ENCODE measurements at places on chromosomes 1 and 21. TPM values are rescaled to one million over a fixed set of nuclear protein-coding genes. Genes with fewer than 3 reads are reported as not detected.

LHX8 gene
- 0.52 TPM for total RNA-seq

SERTAD4 gene
- total RNA-seq: 2.9 TPM

BTBD8 gene
- total RNA-seq: 1.4 TPM

OR2T35 gene
- not detected for total RNA-seq

OVAAL gene
- not detected for total RNA-seq

DNA sequence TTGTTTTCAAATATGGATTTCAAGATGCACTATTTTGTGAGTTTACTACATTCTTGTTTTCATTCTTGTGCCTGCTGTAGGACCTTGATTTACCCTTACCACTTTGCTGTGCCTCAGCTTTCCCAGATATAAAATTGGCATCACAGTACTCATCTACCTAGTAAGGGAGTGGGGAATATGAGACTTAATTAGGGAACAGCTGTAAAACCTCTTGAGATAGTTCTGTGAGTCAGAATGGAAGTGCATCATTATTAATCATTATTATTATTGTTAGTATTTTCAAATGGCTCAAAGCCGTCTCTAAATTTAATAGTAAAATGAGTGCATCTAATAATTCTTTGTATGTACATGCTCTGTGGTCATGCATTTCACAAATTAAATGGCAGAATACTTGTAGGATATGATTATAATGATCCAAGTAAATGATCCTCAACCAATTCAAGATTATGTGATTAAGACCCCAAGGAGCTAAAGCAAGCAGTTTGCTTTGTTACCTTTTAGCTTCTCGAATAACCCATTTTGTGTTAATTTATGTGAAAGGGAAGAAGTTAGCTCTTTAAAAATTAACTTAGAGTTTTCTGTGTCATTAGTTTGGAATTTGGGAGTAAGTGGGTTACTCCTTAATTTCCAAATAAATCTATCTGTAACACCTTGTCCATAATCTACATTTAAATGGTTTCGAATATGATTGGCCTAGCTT is 155.4 kb downstream of the NFIA start:
- DNase-seq: no peak

- DNase-seq: no peak
Observed at GRCh38 chr1:18794561-18794960, 64.9 kb downstream of the TAS1R2 start.

DNA sequence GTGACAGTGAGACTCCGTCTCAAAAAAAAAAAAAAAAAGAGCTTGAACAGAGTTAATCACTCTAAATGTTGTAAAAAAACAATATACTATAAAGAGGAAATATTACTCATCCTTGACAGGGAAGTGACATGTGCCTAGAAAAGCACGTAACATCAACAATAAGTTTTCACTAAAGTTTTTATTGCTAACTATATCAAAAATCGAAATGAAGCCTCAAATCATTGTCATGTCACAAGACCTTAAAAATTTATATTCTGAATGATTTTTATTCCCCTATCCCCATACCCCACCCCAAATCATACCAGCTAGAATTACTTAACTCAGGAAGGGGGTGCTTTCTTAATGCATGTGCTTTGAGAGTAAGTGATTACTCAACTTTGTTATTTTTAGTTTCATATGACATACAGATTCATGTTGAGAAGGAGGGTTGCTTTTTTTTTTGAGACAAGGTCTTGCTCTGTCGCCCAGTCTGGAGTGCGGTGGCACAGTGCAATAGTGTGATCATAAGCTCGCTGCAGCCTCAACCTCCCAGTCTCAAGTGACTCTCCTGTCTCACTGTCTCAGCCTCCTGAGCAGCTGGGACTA is 53.6 kb upstream of the MUTYH start:
- DNase-seq: no peak

- DNase-seq: no peak
Observed at GRCh38 chr1:4787551-4787950, 133.1 kb downstream of the AJAP1 start.

- DNase-seq: no peak
Observed at GRCh38 chr1:54795841-54796468, 5.2 kb downstream of the TTC22 start.

DNA sequence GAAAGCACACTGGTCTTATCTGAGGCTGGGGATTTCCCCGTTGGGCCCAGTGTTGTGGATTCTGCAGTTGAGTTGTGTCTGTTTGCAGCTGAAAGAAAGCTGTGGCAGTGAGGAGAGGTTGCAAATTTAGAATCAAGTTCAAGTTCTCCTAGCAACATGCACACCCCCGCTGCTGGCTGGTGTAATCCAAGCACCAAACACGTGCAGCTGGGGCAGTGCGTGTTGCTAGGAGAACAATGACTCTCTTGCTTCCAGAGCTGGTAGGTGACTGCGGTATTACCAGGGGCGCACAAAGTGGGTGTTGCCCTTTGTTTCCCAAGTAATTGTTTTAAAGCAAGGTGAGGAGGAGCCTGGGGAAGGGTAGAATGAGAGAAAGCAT is 91.5 kb downstream of the IER5 start:
- DNase-seq: peak; percentile 58

GRCh38 chr1:212561501-212561931 is 47.0 kb upstream of the ATF3 start:
- peak; percentile 68 for DNase-seq

DNA sequence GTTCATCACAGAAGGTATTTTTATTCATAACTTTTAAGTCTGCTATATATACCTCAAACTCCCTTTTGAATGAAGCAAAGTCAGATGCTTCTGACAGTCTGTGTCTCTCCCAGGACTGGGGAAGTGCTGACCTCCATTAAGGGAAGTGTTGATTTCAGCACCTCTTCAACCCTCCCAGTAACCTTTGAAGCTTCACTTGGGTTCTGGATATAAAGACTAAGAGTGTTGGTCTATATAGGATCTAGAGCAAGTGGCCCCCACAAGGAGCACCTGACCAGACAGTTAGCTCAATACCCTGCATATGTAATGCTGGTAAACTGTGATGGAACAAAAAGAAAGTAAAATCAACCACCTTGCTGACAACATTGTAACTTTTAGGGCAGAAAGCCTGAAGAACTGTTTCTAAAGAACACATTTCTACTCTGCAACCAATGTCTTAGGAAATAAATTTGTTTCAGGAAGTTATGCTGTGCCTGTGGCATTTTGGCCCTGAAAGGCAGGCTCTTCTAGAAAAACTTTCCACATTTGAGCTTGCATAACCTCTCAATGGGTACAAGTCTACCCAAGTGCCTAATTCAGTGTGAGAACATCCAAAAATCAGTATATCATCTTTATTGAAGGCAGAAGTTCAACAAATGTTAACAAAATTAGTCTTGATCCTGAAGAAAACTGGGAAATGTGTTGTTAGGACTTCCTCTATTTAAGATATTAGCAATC is 865 bp upstream of the PTPN22 start:
- no peak for DNase-seq

- peak; percentile 41 for DNase-seq
Observed at GRCh38 chr1:27662707-27663393, 9.1 kb downstream of the IFI6 start.

DNA sequence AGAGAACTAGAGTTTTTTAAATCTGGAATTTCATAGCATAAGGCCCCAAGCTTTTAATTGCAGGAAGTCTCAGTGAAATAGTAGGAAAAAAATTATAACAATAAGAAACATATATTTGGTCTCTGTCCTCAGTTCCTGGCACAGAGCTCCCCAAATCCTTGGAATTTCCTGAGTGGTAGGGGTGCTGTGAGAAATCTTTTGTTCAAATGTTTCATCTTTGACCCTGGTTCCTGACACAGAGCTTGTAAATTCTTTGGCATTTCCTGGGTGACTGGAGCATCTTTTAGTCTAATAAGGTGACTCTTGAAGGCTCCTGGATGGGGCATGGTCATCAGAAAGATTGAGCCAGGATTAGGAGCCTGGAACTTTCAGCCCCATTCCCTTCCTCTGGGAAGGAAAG is 225.7 kb upstream of the AJAP1 start:
- DNase-seq: no peak

DNA sequence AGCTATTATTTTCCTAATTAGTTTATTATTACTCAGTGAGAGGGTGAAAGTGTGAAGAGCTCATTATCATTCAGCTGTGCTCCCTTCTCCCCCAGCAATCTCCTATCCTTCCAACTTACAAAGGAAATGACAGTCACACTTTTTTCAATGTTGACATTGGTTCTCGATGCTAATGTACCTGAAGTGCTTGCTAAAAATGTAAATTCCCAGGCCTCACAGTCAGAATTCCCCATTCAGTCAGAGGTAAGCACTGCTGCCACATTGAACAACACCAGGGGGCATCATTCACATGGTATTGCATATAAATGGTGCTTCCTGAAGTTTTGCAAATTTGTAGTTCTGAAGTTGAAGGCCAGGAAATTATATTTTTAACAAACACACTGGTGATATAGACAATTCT is 132.7 kb upstream of the FOXD3 start:
- DNase-seq: no peak

DNA sequence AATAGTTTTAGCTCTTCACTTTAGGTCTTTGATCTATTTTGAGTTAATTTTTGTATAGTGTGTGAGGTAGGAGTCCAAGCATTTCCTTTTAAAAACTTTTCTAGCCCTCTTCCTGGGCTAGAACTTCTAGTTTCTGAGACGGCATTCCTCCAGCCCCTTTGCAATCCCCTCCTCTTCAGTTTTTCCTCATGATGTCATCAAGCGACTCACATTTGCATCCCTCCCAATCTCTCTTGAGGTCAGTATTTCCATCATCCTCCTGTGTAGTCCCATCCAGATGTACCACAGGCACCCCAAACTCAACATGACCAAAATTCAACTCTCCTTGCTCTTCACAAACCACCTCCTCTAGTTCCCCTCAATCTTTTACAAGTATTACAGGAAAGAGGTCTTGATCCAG is 10.7 kb downstream of the HMGN2 start:
- peak; percentile 36 for DNase-seq

All from astrocyte (in vitro differentiated cells and primary cell).